Fibroblast of skin of scalp (primary cell): ENCODE measurements at places on chromosomes 4 and X.

DNA sequence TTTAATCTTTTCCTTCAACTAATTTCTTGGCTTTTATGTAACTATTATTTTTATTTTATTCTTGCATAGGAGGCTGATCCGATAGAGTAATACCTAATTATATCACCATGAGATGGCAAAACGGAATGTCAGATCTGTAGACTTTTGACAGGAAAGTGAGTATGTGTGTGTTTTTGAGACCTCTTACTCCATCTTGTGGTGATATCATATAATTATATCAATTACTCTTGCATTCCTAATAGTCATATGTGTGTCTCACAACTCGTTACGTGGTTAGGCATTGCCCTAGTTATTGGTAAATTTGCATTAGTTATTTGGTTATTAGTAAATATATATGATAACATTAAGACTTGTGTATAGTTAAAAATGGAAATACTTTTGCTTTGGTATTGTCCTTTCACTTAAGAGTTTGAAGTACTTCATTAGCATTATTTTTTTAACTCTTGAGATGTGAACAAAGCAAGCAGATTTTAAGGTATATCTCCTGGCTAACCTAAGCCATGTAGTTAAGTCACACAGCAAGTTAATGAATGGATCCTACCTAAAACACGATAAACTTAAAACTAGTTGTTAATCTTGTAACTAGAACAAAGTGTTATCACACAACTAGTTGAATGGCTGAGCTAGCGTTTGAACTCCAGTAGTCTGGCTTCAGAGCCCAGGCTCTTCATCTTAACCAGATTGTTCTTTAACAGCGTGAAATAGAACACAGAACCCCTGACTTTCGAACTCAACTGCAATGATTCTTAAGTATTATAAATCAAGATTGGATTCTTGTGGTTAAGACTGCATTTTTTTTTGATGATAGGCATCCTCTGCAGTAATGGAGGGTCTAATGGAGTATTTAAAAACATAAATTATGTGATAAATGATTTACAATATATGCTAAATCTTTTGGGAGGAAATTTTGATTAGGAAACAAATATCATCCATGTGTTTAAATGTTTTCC lies 67.1 kb downstream of the PGRMC2 start:
- DNase-seq = peak; percentile 80

DNA sequence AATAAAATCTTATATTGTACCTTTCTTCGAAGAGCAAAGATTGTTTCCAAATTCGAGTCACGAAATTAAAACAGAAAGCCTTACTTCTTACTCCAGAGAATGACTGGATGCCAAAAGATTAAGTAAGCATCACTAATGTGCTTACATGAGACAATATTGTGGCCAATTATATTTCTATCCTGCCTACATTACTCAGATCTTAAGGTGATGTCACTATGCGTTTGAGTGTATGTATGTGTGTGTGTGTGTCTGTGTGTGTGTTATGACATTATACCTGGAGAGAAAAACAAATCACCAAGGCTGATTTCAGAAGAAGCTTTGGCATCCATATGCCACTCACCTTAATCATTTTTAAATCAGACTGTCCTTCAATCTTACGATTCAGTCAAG lies 556.3 kb downstream of the PPARGC1A start:
- DNase-seq = no peak

- no peak for DNase-seq
Observed at GRCh38 chrX:32448945-32449344, 762.4 kb downstream of the DMD start.

- no peak for DNase-seq
Observed at GRCh38 chr4:154478128-154478527, 13.5 kb downstream of the DCHS2 start.

DNA sequence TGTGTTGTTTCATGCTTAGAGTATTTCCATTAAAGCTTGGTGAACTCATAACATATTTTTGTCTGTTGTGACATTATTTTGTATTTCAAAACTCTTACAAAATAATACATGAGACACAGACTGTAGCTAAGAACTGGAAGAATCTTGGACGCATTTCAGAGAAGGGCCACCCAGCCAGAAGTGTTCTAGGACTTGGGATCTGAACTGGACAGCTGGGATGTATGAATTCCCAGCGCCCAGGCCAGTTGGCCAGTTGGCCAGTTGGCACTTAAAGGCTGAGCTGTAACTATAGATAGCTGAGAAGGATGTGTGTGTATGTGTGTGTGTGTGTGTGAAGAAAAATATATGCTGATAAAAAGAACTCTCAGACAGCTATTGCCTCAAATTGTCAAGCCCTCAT lies 193.4 kb upstream of the GPR101 start:
- DNase-seq = no peak

DNA sequence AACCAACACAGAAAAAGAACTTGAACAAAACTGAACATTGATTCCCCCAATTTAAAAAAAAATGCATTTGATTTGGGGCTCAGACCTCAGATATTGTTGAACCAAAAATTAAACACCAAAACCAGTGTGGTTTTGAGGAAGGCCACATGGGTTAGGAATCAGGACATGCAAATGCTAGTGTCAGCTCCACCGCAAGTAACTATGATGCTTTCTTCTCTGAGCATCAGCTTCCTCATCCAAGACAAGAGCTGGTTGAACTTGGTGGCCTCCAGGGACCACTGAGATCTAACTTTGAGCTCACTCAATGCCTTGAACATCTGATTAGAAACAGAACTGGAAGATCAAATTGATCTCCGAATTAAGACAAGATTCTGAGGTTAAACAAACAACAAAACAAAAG lies 142.9 kb upstream of the NWD2 start:
- no peak for DNase-seq

DNA sequence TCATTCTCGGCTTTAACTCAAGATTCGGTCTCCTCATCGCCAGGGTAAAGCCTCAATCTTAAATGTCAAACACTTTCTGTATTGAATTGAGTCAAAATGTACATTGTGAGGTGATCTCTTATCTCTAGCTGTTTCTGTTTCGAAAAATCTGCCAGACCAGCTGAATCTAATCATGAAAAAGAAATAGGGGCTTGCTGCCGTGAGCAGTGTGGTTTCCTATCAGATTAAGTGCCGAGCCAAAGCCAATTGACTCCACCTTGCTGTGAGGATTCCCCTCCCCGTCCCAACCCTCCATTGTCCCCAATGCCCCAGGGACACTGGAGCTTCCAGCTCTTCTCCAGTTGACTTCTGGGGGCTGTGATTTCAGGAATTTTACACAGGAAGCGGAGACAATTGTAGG lies 12.5 kb upstream of the CRLF2 start:
- DNase-seq = no peak

GRCh38 chr4:5142726-5143125 lies 91.4 kb downstream of the STK32B start:
- DNase-seq = peak; percentile 62

- DNase-seq = peak; percentile 12
Observed at GRCh38 chr4:179626687-179627086, 2184.4 kb upstream of the AGA start.

DNA sequence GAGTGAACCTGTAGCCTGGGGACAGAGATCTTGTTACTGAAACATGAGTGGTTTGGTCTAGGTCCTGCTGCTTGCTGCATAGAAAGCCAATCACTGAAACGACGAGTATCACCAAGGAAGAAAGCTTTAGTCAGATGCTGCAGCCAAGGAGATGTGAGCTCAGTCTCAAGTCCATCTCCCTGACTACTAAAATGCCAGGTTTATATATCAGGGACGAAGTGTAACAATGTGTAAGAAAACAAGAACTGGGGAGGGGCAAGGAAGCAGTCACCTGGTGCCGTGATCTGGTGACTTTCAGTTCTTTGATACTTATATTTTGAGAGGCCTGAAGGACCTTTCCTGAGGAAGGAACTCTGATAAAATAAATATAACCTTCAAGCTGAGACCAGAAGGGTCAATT lies 19.6 kb upstream of the ABRAXAS1 start:
- DNase-seq = no peak

DNA sequence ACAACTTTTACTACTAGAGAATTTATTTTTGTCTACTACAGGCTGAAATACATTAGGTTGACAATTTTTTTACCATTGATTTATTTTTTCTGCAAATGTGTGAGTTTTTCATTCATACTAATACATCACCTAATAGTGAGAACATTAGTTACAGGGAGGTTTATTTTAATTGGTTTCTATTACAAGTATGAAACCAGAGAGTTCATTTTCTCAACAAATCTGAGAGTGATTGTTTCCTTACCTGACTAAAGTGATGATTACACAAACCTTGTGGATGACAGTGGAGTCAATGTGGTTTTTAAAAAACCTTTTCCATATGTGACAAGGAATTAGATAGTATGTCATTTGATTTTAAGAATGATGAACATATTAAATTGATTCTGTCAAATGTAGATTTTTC lies 227.4 kb downstream of the PALLD start:
- no peak for DNase-seq

DNA sequence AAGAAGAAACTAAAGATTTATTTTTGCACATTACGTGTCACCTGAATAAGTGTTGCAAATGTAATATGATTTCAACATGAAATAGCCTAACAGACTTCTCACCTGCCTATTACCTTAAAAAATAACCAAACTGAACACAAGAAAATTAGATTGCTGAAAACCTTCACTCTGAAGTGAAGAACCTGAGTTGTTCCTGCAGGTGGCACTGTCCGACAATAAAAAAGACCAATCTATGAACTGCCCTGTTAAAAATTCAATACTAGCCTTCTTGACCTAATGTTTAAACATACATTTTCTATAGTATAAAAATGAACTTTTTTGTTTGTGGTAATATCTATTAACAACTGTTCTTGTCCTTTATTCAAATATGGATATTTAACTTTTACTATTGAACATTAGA lies 69.2 kb upstream of the PNPLA4 start:
- DNase-seq = peak; percentile 18

GRCh38 chr4:7928711-7929110 lies 10.9 kb downstream of the AFAP1 start:
- no peak for DNase-seq

DNA sequence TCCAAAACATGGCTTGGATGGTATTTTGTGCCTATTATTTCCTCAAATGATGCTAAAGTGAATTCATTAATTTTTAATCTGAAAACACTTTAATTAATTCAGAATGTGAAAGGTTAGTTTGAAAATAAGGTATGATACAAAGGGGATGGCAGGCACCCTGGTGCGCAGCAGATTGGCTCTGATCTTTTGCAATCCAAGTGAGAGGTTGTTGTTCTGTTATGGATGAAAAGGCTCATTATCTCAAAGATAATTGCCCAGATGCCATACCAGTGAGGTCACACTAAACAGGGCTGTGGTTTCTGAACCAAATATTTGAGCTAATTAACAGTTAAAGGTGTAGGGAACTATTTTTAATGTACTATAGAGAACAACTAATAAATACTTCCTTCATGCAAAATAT lies 504.9 kb downstream of the RAPGEF2 start:
- DNase-seq = no peak

GRCh38 chrX:63186137-63186536 lies 165.0 kb downstream of the SPIN4 start:
- no peak for DNase-seq

DNA sequence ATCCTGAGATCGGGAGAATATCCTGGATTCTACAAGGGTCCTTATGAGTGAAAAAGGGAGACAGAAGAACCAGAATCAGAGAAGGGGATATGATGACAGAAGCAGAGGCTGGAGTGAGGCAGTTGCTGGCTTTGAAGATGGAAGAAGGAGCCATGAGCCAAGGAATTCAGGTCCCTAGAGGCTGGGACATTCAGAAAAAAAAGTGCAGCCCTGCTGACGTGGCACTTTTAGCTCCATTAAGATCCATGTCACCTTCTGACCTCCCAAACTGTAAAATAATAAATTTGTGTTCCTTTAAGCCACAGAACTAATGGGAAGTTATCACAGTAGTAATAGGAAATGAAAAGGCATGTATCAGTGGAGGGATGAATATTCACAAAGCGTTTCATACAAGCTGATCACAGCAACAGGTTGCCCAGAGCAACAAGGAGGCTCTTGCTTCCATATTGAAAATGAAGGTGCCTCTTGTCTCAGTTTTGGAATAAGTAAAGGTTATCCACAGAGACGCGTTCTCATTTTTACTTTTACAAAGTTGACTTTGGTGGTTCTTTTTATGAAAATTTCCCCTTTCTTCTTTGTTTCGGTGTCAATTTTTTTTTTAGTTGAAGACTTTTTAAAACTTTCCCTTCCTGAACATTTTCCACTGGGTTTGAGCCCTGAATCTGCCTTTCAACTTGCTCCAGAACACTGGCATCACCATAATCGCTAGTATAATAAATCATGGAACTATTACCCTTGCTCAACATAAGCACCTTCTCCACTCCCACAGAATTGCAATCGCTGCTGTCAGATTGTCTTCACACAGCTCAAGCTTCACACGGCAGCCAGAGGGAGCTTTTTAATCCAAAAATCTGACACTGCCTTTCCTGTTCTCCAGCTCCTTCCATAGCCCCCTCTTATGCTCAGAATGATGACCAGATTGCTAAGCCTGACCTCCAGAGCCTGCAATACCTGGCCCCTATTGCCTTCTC lies 127.6 kb upstream of the RBPJ start:
- DNase-seq = no peak

- DNase-seq = no peak
Observed at GRCh38 chr4:138393886-138394610, 151.9 kb upstream of the SLC7A11 start.

GRCh38 chr4:148112231-148112982 lies 329.8 kb downstream of the NR3C2 start:
- peak; percentile 68 for DNase-seq

DNA sequence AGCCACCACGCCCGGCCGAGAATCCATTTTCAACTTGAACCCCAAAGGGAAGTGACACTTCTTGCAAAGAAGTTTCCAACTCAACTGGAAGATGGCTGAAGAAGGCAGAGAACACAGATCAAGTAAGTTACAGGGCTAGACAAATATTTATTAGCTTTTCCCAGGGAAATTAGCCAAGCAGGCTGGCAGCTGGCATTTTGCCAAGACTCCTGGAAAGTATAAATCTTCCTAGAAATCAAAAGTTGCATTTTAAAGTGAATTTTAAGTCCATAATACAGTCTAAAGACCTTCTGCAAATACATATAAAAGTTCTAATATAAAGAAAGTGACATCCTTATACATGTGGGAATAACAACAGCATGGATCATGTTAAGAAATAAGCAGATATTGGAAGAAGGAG lies 3.4 kb upstream of the MRPL1 start:
- no peak for DNase-seq

GRCh38 chr4:139438141-139438540 lies 15.8 kb upstream of the RAB33B start:
- no peak for DNase-seq

GRCh38 chrX:14427614-14428013 lies 101.7 kb upstream of the GLRA2 start:
- no peak for DNase-seq

DNA sequence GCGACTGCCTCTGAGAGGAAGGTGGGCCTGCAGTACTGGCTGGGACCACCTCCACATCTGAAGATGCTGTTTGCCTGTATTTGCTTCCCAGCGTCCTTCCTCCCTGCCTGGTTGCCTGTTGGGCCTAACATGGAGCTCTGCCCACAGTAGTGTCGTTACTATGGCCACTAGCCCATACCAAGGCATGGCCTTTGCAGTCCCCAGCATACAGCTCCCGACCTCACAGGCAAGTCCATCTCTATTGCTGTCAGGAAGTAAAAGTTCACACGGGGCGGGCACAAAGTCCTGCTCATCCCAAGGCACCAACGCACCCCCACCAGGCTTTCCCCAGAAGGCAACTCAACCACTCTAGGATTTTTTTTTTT lies 71.6 kb downstream of the MAML3 start:
- DNase-seq = no peak

GRCh38 chr4:43680421-43680820 lies 768.2 kb downstream of the KCTD8 start:
- DNase-seq = no peak

GRCh38 chr4:183987987-183988392 lies 82.9 kb downstream of the STOX2 start:
- DNase-seq = peak; percentile 92
